ENCODE measurements at places on chromosomes 1 and 21.
A peak's percentile ranks its signal among the peaks of the same experiment; 100 is the strongest.

GRCh38 chr1:59308839-59309238 is 11.9 kb downstream of the FGGY start:
- DNase-seq: no peak

DNA sequence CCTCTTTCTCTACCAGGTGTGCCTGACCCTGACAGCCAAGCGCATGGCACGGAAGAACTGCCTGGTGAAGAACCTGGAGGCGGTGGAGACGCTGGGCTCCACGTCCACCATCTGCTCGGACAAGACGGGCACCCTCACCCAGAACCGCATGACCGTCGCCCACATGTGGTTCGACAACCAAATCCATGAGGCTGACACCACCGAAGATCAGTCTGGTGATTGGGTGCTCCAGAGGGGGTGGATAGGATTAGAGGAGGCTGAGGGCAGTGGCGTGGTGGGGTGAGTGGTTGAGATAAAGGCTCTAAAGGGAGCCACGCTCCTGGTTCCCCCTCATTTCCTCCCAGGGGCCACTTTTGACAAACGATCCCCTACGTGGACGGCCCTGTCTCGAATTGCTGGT is 13.1 kb downstream of the ATP1A2 start:
- DNase-seq: no peak

- DNase-seq: no peak
These were observed 112.9 kb upstream of the F3 start for GRCh38 chr1:94654459-94654858.

DNA sequence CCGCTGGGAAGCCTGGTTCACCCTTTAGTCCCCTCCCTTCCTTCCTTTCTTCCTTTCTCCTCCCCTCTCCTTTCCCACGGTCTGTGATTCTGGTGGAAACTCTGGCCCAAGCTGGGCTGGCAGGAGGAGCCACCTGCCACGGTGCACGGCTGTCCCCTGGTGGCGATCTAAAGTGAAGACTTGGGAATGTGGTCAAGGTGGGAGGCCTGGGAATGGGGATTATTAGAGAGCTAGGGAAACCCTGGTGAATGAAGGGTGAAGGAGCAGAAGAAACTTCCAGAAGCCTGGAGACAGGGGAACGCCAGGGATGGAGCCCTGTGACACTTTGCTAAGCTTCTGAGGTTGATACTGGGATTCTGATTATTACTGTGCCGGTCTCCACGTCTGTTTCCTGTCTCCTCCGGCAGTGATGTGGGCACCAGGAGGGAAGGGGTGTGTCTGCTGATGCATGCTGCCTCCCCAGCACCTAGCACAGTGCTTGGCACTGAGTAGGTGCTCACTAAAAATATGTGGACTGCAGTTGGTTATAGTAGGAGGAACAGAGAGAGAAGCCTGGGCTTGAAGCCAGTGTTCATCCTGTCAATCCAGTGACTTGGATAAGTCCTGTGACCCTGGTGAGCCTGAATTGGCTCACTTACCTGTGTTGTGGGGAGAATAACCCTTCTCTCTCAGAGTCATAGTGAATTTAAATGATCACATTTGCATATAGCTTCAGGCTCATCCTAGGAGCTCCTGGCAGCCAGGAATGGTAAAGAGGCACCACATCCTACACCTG is 71.2 kb upstream of the NBPF3 start:
- peak; percentile 77 for DNase-seq

DNA sequence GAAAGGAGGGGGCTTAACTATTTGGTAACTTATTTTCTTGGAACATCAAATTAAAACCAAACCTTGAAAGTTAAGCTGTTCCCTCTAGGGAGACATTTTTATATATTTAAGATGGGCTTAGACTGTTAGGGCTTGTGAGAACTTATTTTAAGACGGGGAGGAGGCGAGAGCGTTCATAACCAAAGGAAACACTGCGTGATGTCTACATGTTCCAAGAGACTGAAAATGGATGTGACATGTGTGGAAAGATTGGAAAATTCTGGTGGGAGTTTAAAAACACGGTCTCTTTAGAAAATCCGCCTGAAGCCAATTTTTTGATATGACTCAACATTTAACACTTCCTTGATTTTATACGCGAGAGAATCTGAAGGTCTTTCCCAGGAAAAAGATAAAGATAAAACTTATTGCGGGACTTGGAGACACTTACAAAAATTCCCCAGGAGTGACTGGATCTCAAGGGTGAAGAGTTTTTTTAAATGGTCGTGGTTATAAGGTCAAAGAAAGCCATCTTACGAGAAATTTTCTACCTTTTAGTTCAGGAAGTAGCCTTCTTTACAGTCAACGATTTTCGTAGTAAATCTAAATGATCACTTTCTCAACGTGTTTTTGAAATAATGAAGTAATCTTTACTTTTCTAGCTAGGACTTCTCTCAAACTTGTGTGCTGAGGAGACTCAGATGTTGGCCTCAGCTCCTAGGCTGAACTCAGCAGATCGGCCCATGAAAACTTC is 828 bp downstream of the PNRC2 start:
- DNase-seq: no peak

GRCh38 chr21:26832546-26832945 is 12.7 kb downstream of the ADAMTS1 start:
- no peak for DNase-seq

GRCh38 chr1:19096036-19096833 is 113.8 kb downstream of the UBR4 start:
- peak; percentile 36 for DNase-seq

DNA sequence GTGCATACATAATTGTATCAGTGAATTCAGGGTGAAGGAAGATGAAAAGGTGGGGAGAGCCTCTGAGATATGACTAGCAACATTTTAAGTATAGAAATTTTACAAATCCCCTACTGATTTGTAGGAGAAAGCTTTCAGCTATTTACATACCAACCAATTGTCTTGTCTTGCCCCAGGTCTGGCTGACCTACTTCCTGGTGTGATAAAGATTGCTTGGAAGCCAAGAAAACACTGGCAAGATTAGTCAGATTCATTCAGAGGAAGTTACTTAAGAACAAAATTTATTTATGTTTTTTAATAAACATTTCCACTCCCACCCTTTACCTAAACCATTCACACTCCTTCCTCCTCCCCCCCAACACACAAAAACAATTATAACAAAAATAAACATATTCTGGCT is 17.5 kb downstream of the PTGS2 start:
- no peak for DNase-seq

DNA sequence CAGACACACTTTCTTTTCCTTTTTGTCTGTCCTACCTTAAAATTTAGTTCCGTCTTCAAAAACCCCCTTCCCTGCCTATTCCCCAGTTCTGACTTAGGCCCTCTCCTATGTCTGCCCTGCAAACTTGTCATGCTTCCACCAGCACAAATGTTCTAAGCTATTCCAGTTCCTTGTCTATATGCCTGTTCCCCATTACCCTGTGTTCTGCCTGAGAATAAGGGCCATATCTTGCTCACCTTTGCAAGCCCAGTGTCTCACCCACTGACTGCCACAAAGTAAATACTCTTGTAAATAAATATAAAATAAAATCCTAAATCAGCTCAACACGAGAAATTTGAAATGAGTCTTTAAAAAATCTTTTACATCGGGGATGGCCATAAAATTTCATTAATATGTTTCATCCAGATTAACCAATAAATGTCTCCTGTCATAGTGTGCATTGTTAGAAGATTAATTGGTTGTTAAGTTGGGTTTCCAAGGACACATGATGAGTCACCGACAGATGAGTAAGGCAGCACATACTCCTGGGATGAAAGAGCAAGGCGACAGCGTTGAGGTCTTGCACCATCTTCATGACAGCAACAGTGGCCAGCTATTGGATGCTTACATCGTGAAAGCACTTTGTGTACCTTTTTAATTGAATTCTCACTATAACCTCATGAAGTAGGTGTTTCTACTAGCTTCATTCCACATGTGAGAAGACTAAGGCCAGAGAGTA is 92.6 kb upstream of the NGF start:
- peak; percentile 81 for DNase-seq

DNA sequence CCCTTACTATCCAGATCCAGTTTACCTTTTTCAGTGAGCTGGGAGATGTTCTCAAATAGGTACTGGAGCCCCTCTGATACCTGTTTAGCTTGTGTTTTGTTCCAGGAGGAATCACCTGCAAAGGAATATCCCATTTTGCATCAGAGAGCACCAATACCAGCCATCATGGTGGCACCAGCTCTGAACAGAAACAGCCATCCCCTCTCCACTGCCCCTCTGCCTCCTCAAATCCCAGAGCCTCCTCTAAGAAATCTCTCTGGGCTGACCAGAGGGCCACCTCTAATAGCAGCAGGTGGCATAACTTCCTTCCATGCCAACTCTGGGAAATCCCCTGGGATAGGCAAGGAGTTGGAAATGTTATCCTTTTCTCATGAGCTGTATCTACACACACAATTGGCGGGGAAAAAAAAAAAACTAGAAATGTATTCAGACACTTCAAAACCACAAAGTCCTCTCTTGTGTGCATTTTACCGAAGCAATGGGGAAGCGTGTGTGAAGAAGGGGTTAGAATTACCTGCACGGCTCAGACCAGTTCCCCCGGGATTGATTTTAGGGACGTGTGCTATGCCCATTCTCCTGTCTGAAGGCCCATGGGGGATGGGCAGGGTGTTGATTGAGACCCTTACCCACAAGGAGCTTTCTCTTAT is 2.4 kb downstream of the PGLYRP4 start:
- no peak for DNase-seq

- DNase-seq: no peak
These were observed 176.5 kb downstream of the TGFB2 start for GRCh38 chr1:218521414-218522169.

- no peak for DNase-seq
These were observed 83.1 kb downstream of the CAPZB start for GRCh38 chr1:19402031-19402813.

DNA sequence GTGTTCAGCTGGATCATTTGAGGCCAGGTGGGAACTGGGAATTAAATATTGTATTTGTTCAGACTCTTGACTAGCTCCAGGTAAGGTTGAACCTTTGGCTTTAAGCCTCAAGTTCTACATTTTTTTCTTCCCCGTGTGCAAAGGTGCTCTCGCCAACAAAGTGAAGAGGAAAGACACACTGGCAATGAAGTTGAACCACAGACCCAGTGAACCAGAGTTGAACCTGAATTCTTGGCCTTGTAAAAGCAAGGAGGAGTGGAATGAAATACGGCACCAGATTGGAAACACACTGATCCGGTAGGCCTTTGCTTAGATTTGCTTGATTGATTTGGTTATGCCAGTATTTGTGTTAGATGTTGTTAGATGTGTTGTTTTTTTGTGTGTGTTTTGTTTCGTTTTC is 25.5 kb upstream of the RCC1 start:
- DNase-seq: no peak

GRCh38 chr1:168945870-168946269 is 160.6 kb upstream of the ATP1B1 start:
- DNase-seq: no peak
